ENCODE measurements at places on chromosomes 13 and 19.

DNA sequence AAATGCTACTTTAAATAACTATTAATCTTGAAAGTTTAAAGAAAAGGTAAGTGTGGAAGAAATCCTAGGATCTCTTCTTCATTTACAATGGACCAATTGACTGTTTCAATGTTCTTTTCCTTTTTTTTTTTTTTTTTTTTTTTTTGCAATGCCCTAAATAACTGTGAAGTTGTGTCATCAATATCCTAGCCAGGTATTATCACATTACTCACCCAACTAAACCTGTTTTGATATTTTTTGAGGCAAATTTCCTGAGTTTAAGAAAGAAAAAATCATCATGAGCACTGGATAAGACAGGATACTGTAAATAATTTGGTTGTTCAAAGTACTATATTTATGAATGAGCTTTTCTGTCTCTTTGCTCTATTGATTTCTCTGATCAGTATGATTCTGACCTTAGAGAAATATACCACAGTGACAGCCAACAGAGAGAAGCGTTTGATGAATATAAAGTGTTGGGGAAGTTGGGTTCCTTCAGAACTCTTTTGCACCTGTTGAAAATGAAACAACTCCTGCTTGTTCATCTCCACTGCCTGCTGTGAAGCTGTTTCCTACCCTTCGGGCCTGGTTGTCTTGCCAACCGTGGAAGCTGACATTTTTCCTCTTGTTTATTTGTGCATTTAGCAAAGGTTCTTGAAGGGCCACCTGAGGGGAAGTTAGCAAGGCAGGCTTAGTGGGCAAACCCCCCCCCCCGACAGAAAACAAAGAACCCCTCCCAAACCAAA, 1220.5 kb upstream of the SLC10A2 start:
- no peak for DNase-seq

DNA sequence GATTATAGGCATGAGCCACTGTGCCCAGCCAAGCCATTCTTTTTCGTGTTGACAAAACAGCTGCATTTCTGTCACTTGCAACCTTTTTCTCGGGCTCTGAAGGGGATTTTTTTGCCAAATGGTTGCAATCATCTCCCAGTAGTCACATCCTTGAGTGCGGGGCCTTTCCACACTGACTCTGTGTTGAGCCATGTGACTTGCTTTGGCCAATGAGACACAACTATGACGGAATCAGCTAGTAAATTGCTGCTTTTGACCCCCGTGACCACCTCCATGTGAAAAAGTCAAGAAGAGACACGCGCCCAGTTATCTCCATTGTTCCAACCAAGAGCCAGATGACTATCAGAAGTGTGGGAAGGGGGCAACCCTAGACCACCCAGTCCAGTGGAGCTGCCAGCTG, 18.3 kb downstream of the NPHS1 start:
- DNase-seq = no peak

GRCh38 chr13:112730157-112730671, 40.4 kb downstream of the ATP11A start:
- DNase-seq = no peak

DNA sequence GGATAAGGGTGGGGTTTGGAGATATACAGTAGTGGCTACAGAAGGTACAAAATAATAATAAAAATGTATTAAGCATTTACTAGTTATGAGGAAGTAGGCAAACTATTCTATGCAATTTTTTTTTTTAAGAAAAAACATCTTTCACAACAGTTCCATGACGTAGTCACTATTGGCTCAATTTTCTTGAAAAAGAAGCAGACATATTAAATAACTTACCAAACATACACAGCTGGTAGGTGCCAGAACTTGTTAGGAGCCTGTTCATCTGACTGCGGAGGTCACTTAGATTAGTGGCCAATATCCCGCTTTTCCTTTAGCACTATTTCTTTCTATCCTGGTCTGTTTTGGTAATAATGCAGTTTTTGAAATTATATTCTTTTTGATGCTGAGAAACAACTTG, 593.5 kb downstream of the KCTD12 start:
- no peak for DNase-seq

DNA sequence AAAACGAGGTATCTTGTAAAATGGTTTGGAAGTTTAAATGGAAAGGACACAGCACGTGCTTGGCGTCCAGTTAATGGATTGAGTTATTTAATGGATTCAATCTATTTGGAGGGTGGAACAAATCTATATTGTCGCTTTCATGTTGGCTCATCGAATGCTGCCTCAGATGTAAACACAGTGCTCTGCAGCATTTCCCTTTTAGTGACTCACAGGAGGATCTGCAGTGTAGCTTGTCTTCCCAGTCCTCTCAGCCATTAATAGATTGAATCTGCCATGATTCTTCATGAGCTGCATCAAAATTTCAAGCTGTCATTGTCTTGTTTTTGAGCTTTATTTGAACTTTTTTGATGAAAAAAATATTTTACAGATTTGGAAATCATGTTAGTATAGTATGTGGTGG, 44.7 kb downstream of the DHRS12 start:
- no peak for DNase-seq

GRCh38 chr19:55545443-55545842, at the start of gene SBK3:
Gene SBK3, minus strand, starts transcription at chr19:55545543. Its CDS starts 0 bp downstream, at chr19:55545543.
- no peak for DNase-seq

GRCh38 chr19:2976609-2977000, 759 bp upstream of the TLE6 start:
- DNase-seq = no peak

DNA sequence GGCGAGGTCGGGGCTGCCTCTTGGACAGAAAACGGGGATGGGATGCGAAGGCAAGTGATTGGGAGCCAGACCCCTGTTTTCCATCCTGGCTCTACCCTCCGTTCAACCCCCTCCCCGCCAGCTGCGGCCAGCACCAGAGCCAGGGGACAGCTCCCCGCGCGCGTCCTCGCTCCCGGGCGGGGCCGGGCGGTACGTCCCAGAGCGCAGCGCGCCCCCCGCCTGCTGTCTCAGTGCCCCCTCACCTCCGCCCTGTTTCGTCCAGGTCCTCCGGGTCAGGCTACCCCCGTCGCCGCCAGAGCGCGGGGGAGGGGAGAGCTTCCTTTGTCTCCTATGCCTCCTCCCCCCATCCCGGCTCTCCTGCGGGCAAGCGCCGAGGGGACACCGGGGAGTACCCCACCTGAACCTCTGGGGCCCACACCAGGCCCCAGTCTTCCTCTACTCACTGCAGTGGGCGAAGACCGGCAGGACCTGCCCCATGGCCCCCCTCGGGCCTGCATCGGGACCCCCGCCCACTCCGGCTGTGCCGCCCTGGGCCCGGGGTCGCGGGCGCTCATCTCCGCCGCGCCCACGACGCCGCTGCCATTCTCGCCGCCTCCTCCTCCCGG, 396 bp downstream of the RTN2 start:
- DNase-seq = no peak

- DNase-seq = no peak
Measured at GRCh38 chr13:28396053-28396452, 98.9 kb downstream of the FLT1 start.

DNA sequence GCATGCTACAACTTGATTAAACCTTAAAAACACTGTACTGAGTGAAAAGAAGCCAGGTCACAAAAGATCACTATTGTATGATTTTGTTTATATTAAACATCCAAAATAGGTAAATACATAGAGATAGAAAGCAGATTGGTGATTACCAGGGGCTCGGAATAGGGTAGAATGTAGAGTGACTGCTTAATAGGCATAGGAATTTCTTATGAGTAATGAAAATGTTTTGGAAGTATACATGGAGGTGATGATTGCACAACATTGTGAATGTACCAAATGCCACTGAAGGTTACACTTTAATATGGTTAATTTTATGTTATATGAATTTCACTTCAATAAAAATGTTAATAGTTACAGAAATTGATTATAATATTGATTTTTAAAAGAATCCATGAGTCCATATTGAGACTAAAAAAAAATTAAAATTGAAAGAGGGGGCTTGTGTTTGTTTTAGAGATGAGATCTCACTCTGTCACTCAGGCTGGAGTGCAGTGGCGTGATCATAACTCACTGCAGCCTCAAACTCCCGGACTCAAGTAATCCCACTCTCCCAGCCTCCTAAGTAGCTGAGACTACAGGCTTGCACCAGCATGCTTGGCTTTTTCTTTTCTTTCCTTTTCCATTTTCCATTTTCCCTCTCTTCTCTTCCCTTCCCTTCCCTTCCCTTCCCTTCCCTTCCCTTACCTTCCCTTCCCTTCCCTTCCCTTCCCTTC, 85.1 kb downstream of the FNDC3A start:
- peak; percentile 25 for DNase-seq

- no peak for DNase-seq
Measured at GRCh38 chr19:17402982-17403855, 2.2 kb downstream of the BST2 start.

DNA sequence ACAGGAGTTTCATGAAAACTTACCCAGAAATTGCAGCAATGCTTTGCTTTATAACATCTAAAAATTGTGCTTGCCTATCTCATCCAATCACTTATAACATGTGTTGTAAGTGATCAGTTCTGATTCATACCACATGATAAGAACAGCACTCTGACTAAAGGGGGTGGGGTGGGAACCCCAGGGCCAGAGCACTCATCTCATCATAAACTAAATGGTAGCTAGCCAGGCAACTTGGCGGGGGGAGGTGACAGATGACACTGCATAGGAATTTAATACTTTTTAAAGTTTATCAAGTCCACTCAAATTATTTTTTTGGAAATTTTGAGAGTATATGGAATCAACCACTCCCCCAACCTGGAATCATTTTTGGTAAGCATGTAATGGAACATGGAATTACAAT, 42.1 kb downstream of the FOXO1 start:
- DNase-seq = peak; percentile 19

DNA sequence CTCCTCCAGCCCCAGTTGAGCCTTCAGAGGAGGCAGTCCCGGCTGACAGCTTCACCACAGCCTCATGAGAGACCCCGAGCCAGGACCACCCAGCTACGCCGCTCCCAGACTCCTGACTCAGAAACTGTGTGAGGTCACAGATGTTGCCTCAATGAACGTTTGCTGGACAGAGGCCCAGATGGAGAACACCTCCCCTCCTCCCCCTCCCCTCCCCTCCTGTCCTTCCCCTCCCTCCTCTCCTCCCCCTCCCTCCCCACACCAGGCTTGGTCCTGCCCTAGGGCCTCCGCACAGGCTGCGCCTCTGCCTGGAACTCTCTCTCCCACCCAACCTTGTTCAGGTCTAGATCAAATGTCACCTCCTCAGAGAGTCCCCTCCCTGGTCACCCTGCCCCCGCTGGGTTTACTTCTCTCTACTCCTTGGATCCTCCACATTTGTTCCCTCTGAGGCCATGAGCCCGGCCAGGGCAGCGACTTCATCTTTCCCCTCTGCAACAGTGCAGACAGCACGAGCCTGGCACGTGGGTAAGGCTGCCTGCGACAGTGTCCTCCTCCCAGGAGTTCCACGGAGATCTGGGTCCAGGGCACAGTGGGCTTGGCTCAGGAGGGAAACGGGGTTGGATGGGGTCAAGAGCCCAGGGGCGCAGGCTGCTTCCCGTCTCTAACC, 17.4 kb downstream of the PIP5K1C start:
- DNase-seq = peak; percentile 40

- no peak for DNase-seq
Measured at GRCh38 chr19:40411125-40411842, 1.9 kb downstream of the PRX start.
